Astrocyte of the spinal cord (primary cell): ENCODE measurements at places on chromosomes 6 and 20.

GRCh38 chr6:118660218-118660569, 8.8 kb upstream of the CEP85L start:
- DNase-seq: no peak

- no peak for DNase-seq
Measured at GRCh38 chr6:29757701-29758293, 34.6 kb downstream of the HLA-F start.

GRCh38 chr6:89527634-89528033, 94.7 kb downstream of the ANKRD6 start:
- DNase-seq: no peak

DNA sequence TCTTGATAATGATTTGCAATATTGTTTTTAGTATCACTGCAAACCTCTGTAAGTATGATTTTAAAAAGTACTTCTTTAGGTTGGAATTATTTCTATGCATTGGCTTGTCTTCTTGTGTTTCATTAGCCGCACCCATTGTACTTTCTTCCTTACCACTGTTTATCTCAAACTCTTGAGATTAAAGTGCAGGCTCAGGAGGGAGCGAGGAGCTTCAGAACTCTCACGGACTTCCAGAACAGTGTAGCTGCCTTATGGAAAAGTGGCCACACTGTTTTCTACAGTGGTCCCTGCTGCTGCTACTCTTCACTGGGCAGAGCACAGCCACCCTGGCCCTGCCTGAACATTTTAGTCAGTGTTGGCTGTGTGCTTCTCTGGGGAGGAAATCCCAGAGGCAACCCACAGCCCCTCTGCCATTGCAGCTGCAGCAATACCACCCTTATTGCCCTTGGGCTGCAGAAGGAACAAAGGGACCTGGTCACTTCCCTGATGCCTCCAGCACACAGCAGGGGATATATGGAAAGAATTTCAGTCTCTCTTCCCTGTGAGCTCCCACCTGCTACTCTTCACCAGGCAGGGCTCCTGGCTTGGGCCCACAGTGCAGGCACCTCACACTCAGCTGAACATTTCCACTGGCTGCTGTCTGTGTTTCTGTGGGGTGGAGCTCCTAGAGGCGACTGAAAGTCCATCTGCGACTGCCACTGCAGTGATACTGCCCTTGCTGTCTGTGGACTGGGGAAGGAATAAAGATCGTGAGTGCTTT, 91.7 kb upstream of the MAP3K4 start:
- DNase-seq: no peak

GRCh38 chr6:65505736-65506135, 201.3 kb downstream of the EYS start:
- DNase-seq: no peak

DNA sequence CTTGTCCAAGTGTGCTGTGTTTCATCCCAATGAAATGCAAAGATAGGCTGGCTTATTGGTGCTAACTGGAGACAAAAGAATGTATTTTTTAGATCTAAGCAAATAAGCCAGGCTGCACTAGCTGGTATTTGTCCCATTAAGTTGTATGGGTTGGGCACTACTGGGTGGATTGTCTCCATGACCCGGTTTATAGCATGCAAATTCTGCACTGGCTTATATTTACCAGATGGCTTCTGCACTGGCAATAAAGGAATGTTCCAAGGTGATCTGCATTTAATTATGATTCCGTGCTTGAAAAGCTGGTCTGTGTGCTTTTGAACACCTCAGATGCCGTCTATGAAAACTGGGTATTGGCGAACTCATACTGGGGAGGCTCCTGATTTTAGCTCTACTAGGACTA, 61.4 kb upstream of the MOCS1 start:
- DNase-seq: no peak

DNA sequence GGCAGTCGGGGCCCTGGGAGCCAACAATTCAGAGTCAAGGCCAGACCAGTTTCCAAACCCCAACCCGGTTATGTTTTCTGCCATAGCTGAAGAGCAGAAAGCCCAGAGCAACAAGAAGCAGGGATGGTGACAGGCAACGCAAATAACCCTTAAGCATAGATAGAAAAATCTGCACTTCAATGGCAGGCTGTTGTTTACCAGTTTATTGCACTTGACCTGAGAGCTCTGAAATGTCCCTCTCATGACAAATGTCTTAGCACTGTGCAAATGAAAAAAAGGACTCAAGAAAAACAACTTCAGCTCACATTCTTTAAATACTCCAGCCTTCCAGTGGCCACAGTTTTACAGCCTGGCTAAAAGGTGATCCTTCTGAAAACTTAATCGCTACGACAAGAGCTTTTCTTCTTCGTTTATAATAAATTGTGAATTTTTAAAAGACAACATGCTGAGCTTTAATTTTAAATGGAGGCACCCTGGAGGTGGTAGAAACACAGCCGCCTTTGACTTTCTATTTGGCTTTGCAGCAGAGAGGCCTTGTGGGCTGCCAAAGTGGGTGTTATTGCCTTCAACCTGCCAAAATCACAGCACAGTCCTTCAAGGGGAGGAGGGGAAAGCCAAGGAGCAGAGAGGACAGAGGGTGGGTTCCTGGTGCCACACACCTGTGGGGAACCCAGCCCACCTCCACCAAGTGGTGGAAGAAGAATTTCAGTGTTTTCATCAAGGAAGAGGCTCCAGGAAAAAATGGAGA, 289.5 kb upstream of the CDYL start:
- no peak for DNase-seq

DNA sequence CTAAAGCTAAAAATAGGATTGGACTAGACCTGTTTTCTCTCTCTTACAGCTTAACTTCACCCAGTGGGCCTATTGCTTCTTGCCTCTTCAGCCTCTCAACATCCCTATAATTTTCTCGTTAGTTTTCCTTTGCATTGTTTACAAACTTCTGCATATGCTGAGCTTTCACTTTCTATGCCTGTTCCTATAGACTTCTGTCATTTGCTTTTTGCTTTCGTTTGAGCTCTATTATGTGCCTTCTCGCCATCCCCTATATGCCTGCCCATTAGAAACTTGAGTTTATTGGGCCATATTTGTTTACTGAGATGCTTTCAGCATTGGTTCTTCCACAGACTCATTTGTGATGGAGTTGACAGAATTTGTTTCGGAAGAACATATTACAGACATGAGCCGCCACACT, 40.9 kb downstream of the NCOA7 start:
- no peak for DNase-seq

- DNase-seq: no peak
Measured at GRCh38 chr20:40688129-40689099, 622 bp downstream of the MAFB start.

DNA sequence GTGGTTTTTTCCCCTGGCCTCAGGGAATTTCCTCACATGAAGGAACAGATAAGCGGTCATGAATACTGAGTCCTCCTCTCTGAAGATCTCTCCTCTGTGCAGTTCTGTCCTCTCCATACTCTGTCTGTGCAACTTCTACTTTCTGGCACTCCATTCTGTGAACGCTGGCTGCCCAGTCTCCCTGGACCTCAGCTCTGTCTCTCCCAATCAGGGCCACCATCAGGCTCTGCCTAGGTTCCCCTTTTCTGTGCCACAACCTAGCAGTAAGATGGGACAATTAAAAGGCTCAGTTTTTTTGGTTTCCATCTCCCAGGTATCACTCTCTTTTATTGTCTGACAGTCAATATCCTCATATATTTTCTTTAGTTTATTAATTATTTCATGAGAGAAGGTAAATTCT, 4.8 kb upstream of the ADGB start:
- no peak for DNase-seq

GRCh38 chr6:162442687-162443086, 284.9 kb downstream of the PRKN start:
- no peak for DNase-seq

DNA sequence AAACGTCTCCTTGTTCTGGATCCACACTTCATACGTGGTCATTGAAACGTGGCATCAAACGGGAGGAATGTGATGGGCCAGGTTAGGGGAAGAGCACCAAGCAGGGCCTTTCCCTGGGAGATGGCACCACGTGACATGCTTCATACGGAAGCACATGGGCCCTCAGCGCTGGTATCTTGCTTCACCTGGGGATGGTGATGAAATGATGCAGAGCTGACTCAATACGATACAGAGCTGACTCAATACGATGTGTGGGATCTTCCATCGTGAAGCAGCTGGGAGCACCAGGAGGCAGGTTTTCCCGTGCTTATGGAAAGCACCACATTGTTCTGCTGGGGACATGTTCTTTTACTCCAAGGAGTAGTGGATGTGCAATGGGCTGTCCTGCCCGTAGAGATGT, 22.5 kb upstream of the TAGAP start:
- DNase-seq: no peak

GRCh38 chr20:61099806-61100205, 152.3 kb upstream of the CDH4 start:
- no peak for DNase-seq

GRCh38 chr20:64068386-64069208, 5.6 kb downstream of the TCEA2 start:
- no peak for DNase-seq

DNA sequence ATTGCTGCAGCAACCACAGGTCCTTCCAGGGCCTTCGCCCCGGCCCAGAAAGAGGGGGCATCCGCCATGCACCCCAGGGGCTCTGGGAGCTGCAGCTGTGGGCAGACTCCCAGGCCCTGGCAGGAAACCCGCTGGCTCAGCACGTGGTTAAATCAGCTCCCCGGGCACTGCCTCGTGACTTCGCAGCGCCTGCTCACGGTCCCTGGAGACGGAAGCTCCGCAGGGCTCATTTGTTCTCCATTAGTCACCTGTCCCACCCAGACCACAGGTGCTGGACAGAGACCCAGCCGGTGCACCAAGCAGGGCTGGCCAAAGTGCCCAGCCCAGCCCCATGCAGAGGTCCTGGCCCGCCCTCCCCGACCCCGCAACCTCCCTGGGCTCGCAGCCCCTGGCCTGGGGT, 14.7 kb downstream of the KCNQ2 start:
- DNase-seq: no peak

DNA sequence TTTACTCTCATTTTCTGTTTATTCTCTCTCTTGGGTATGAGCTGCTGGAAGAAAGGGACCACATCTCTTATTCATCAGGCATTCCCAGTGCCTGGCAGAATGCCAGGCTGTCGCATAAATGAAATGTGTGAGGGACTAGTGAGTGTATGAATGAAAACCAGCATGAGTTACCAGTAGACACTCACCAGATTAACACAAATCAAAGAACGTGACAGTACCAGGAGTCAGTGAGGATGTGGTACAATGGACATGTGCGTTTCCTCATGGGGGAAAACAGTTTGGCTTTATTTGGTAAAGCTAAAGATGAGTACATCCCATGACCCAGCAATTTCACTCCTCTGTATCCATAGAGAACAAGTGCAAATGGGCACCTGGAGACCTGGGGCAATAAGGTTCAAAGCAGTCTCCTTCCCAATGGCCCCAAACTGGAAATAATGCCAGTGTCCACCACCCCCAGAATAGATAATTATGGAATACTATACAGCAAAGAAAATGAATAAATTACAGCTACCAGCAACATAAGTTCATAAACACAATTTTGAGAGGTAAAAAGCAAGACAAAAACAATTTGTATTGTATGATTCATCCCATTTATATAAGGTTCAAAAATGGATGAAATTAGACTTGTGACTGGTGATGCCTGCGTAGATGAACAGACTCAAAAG, 93.3 kb downstream of the CDH22 start:
- DNase-seq: no peak

GRCh38 chr20:38184101-38184500, 19.0 kb upstream of the TGM2 start:
- no peak for DNase-seq

DNA sequence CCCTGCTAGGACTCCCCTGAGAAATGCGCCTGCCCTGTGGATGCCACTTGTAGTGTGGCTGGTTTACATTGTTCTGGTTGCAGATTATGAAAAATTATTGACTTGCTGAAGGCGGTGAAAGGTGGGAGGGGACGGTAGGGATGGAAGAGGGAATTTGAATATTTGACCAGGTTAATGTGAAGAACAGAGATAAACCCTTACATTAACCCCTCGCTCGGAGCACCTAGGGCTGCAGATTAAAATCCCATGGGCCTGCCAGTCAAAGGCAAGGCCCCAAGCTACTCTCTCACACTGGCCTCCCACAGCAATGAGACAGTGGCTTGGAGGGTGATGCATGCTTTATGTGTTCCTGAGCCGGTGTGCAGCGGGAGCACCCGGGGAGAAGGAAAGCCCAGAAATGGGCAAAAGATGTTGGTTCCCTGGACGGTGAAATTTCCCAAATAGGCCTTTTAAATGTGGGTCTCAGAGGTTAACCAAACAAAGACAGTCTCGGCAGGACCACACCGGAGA, 2.5 kb downstream of the FOXF2 start:
- no peak for DNase-seq

DNA sequence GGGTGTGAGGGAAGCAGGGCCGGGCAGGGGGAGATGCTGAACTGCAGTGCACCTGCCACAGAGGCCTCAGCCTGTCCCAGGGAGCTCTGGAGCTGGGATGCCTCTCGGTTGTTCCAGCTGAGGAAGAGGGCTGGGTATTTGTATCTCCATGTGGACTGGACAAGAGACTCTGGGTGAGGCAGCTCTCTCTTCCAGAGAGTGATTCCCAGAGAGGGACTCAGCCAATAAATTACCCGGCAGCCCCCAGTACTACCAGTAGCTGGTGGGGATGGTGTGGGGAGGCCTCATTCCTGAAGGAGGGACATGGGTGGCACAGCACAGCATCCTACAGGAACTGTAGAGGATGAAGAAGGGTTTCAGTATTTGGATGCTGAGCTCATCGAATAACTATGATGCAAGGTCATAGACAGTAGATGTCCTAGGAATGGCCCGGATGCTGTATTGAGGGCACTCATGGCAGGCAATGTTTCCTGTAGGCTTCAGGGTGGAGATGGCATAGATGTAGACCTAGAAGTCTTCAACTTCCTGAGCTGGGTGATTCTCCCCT, 1.4 kb downstream of the FGD2 start:
- no peak for DNase-seq

DNA sequence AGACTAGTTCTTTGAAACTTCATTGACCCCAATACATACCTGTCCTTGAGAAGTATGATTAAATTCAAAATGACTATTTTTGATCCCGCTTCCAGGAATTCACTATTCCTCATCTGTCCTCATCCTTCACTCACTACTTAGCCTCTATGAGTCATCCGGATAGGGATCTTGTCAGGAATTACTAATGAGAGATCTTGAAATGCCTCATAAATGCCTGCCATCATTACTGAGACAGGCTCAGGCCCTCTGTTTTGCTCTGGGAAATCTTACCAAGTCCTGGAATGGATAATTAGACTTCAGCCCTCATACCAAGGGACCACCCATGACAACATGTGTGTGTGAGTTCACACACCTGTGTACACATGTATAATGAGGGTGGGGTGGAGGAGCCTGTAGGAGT, 2.8 kb upstream of the CYP24A1 start:
- no peak for DNase-seq

- DNase-seq: peak; percentile 13
Measured at GRCh38 chr20:63434599-63435378, 37.7 kb downstream of the KCNQ2 start.

GRCh38 chr6:72246926-72247325, 360.6 kb downstream of the RIMS1 start:
- no peak for DNase-seq

DNA sequence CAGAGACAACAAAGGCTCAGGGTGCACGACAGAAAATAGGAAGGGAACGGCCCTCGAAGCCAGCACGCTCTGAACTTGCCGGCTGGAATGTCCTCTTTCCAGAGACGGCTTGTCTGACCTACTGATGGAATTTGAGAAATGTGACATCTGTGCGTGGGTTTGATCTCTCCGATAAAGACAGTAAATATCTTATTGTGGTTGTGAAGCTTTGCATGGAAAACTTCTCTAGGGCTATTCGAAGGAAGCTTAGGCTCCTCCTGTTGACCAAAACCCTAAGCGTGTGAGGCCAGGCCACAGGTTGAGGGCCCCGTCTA, 247.3 kb downstream of the ZNF217 start:
- DNase-seq: no peak
